ENCODE measurements at places on chromosomes 2 and 18.
A peak's percentile ranks its signal among the peaks of the same experiment; 100 is the strongest.

DNA sequence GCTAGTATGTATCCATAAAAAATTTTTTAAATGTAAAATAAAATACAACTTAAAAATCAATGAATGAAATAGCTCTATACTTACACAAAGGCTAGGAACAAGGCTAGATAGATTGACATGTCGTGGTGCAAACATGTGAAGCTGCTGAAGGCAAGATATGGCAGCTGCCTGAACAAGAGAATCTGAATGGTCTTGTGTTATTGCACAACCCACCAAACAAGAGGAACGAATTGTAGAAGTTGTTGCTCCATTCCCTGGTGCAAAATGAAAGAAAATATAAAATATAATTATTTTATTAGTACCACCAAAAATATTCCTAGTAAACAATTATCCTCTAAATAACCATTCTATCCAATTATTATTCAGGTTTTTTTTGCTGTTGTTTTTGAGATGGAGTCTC lies 46.4 kb downstream of the HEATR5B start:
- no peak for DNase-seq

GRCh38 chr18:72995558-72995957 lies 127.8 kb upstream of the NETO1 start:
- no peak for DNase-seq

GRCh38 chr2:128422571-128422970 lies 103.9 kb upstream of the HS6ST1 start:
- DNase-seq, result no peak

DNA sequence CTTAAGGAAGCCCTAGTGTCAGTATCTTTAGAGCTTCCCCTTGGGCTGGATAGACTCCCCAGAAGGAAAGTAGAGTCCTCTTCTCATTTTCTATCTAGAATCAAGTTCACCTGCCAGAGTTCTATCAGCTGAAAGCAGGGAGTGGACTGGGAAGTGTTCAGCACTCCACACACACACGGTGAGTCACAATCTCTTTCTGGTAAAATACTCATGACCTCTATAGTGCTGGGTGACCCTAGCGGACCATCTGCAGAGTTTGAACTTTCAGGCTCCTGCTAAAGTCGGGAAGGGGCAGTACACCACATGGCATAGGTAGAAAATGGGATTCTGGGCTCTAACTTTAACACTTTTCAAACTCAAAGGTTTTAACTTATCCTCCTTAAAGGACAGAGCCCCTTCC lies 43.3 kb downstream of the SAP130 start:
- DNase-seq, result no peak

- no peak for DNase-seq
Observed at GRCh38 chr2:196500686-196501431, 138.7 kb upstream of the CCDC150 start.

DNA sequence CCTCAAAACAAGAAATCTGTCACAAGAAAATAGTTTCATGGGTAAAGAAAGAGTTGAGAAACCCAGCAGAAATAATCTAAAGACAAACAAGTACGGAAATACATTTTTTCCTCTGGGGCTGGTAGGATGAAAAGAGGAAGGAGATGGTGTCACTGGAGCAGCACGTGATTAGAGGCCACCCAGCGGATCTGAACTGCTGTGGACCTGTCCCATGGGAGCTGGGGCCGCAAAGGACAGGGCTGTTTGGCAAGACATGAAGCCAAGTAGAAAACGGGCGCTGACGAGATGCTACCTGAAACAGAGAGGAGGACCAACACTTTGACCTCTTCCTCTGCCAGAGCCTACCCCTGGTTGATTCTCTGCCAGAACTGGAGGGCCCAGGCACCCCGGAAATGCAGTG lies 295.4 kb upstream of the ATP5MC3 start:
- no peak for DNase-seq

GRCh38 chr2:207766041-207766551 lies 3.6 kb downstream of the FZD5 start:
- DNase-seq, result no peak

GRCh38 chr2:169034256-169034655 lies 3.1 kb upstream of the ABCB11 start:
- no peak for DNase-seq

- no peak for DNase-seq
Observed at GRCh38 chr2:96146881-96147592, 1.8 kb upstream of the DUSP2 start.

GRCh38 chr2:192151853-192152252 lies 42.9 kb downstream of the TMEFF2 start:
- no peak for DNase-seq

- no peak for DNase-seq
Observed at GRCh38 chr2:206935991-206936842, 3.1 kb upstream of the CPO start.

GRCh38 chr2:156430980-156431358 lies 5.2 kb upstream of the GPD2 start:
- DNase-seq, result no peak

DNA sequence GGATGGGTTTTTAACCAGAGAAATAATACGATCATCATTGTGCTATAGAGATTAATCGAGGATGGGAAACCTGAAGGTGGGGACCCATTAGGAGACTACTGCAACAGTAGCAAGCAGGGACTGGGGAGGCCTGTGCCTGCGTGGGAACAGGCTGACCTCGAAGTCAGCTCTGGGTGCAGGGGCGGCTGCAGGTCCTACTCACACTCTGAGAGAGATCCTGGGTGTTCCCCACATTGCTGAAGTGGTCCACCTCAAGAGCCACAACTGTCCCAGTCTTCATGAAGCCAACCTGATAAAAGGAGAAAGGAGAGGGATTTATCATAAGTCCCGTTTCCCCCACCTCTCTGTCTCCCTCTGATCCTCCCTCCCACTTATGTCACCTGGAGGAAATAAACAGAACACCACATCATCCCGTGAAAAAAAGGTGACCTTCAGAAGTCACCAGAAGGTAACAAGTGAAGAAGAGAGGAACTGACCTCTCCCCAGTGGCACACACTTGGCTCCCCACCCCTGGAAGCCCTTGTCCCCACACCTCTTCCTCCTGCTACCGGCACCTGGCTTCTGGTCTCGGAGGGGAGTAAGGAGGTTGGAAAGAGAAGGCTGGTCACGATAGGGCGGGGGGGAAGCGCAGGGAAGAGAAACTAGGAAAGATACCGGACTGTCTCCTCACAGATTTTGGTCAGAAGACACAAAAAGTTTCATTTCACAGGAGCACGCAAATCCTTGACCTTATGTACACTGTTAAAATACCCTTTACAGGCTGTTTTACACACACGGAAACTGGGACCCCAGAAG lies 50.4 kb downstream of the XDH start:
- DNase-seq, result no peak

DNA sequence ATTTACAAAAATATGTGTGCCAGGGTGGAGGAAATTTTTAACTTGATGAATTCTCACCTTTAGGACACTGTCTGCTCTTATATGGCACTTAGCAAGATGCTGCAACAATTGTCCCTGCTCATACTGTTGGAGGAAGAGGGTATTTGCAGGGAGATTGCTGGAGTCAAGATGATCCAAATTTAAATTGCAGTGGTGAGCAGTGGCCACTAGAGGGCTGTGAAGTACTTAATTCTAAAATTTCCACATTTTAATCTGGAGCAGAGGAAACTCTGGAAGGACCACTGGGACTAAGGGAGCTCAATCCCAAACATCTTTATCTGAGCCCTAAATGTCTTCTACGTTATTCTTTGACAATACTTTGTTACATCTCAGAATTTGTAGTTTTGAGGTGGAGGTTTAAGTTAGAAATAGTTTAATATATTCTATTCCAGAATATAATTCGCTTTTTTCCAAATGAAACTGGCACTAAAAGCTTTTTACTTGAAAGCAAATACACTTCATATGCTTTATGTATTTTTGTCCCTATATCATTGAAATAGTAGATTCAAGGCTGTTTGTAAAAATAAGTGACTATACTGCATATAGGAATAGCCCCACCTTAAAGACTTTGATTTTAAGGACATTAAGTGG lies 33.0 kb upstream of the PTH2R start:
- DNase-seq, result peak; percentile 43

DNA sequence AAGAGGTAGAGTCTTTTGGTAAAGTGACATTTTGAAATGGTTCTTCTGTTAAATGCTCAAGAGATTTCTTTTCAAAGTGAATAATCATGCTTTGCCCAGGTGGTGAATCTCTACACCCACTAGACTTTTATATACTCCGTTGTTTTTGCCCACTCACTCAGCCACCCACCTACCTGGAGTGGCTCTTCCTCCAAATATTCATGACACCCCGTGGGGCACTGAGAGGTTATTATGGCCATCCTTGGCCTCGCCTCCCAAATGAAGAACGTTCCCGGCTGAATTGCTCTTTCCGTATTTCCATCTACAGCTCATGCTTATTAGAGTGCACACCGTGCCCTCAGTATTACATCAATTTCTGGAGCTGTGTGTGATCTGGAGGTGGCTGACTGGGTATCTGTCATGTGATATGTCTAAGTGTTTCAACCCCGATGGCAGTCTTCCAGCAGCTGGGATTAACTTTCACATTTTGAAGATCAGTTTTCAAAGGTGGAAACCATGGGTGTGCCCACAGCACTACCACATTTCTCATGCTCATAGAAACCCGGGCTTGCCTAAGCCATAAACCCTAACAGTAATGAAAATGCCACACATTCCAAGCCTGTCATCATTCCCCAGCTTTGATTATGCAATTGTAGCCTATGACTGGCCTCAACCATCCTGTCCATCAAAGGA lies 406.6 kb upstream of the MMADHC start:
- no peak for DNase-seq

DNA sequence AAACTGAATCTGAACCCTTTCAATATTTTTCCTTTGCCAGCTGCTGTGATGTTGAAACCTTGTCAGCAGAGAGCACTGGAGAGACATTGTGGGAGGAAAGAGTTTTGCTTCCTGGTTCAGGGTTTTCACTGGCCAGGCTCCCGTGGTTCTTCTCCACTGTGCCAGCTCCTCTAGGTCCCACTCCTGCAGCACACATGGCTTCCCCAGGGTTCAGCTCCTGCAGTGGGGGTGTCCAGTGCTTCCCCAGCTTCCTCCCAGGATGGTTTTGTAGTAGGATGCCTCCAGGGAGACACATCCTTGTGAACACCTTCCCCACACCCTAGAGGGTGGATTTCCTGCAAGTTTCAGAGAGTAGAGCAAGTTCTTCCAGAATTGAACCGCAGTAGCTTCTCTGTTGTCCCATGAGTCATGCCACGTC lies 24.0 kb upstream of the SULT1C3 start:
- DNase-seq, result no peak

GRCh38 chr2:46493971-46494250 lies 14.5 kb downstream of the TMEM247 start:
- DNase-seq, result no peak

- no peak for DNase-seq
Observed at GRCh38 chr2:241489733-241490680, 18.4 kb downstream of the STK25 start.

DNA sequence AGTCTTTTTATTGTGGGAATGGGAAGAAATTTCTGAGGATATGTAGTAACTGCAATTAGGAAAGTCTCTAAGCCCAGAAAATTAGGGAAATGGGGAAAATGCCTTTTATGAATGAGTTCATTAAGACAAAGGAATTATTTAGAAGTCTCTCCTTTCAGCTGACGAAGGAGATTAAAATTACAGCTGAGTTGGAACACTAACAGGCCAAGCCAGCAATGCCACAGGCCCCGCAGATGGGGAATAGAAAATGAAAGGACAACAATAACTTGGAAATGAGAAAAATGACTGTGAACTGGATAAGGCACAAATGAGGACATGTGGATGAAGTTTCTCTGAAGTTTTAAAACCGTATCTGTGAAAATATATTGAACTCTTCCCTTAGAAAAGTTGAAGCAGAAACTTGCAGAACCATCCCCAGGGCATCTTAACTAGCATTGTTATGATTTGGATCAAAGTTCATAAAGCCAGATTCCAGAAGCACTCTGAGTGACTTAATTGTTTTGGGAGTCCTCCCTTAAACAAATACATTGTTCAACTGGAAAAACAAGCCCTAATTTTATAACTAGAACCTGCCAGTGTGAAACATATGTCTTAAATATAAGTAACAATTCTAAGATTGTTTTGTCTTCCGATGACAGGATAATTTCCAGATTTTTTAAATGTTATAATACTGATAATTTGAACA lies 51.3 kb downstream of the C2orf76 start:
- no peak for DNase-seq

- no peak for DNase-seq
Observed at GRCh38 chr2:35858216-35858615, 497.4 kb upstream of the CRIM1 start.
